ENCODE measurements at places on chromosomes 6 and 20.

DNA sequence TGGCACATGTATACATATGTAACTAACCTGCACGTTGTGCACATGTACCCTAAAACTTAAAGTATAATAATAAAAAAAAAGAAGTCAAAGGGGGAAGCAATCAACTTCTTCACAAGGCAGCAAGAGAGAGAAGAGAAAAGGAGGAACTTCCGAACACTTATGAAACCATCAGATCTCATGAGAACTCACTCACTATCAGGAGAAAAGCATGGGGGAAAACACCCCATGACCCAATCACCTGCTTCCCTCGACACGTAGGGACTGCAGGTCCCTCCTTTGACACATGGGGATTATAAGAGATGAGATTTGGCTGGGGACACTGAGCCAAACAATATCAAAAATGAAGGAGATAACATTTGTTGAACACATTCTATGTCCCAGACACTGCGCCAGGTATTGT lies 94.8 kb upstream of the PHACTR1 start:
- DNase-seq: no peak

DNA sequence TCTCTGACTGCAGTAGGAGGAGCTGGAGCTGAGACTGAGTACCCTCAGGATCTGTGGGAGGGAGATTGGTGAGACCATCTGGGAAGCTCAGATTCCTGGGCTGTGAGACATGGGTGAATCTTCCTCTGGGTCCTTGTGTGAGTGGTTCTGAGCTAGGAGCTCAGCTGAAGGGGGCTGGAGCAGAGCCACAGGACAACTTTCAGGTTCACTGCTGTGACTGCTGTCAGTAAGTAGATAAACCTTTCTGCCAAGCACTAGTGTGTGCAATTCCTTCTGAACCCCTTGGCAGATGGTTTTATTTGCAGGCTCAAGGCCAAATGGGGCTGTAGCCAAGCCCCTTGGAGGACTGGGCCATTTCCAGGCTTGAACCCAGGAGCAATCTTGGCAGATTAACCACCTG lies 49.6 kb upstream of the SNAP91 start:
- no peak for DNase-seq

- no peak for DNase-seq
Observed at GRCh38 chr6:156449128-156449527, 328.1 kb upstream of the ARID1B start.

GRCh38 chr6:30897882-30898281 lies 10.1 kb upstream of the GTF2H4 start:
- DNase-seq: no peak

DNA sequence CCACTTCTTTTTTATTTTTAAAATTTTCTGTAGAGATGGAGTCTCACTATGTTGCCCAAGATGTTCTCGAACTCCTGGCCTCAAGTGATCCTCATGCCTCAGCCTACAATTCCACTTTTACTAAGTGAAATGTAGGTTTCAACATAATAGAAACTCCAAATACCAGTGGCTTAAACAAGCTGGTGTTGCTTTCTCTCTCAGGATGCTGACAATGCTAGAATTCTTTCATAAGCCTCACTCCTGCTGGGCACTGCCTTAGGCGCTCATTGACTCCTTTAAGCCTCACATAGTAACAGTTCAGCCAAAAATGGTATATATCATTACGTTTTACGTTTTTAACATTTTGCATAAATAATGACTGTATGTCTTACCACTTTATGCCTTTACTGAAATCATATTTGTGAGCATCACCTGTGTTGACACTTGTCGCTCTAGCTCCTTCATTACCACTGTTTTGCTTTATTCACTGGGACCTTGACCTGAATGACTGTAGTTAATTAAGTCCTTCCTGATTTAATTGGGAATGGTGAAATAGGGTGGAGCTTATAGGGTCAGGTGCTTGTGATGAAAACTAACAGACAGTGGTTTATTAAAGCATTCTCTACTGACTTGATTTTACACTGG lies 3.9 kb upstream of the CST9 start:
- no peak for DNase-seq

DNA sequence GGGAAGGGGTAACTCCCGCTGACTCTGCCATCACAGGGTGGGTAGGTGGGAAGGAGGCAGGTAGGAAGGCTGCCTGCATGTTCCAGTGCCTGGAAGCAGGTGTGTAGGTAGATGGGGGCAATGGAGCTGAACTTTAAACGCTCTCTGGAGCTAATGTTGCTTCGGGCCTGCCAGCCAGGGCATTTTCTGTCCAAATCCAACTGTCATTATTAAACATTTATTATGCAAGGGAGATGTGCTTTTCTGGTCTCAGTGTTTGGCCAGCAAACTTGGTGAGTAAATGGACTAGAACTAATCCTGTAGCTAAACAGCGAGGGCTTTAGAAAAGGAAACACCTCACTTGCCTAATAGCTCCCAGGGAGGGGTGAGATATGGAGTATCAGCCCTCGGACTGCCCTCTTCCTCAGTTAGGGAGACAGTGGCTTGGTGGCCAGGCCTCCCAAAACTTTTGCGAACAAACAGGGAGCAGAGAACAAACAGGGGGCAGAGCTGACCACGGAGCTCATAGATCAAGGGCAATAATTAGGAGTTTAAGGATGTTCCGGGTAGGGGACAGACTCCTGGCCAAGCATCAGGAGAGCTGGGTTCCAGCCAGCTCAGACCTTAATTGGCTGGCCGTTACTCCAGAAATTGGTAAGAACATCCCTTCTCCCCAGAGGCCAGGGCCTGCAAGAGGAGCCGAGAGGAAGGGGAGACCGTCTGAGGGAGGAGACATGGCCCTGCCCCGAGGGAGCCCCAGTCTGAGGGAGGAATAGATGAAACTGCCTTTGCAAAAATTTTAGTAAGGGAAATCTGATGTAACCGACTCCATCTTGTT lies 131.1 kb downstream of the VEGFA start:
- peak; percentile 59 for DNase-seq

DNA sequence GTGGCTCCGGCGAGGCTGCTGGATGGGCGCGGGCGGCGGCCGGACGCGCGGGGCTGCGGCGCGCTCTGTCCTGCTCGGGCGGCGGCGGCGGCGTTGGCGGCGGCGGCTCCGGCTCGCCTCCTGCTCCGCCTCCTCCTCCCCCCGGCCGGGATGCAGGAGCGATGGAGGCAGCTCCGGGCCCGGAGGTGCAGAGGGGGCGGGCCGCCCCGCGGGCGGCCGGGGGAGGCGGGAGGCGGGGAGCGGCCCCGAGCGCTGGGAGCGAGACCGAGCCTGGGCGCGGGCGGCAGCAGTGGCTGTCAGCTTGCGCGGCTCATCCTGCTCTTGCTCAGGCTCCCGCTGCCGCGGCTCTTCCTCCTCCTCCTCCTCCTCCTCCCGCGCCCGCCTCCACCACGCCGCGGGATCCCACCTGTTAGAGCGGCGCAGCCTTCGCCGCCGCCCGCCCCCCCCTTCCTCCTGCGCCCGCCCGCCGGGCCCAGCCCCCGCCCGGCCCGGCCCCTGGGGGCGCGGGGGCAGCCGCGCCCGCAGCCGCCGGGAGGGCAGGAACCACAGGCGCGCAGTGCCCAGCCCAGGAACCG lies at the start of gene NOL4L:
Gene NOL4L (minus strand): TSS at position 323 of the 575 bp plus-strand sequence. CDS start 443 bp downstream, outside the sequence.
- peak; percentile 47 for DNase-seq

DNA sequence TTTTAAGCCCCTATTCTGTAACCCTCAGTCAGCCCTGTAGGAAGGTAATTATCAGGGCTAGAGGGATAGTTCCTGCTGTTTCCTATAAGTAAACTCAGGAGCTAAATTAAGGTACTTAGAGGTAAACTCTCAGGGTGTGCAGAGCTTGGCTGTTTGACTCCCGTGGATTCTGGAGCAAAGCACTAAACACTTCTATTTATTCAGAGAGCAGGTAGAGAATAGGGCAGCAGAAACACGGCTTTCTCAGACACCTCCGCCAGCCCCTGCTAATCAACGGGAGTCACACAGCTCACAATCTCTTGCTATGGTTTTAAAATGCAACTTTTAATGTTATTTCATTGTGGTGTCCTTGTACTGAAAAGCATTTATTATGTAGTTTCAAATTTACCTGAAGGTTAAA lies 21.8 kb downstream of the PRKN start:
- DNase-seq: no peak

DNA sequence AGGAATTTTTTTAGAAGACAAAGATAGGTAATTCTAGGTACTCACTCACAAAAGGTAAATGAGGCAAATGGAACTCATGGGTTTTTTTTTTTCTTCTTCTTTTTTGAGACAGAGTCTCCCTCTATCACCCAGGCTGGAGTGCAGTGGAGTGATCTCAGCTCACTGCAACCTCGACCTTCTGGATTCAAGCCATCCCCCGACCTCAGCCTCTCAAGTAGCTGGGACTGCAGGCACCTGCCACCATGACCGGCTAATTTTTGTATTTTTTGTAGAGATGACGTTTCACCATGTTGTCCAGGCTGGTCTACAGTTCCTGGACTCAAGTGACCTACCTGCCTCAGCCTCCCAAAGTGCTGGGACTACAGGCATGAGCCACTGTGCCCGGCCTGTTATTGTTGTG lies 126.1 kb downstream of the LRRC1 start:
- DNase-seq: no peak

- DNase-seq: no peak
Observed at GRCh38 chr6:108549741-108550140, 11.0 kb upstream of the FOXO3 start.

DNA sequence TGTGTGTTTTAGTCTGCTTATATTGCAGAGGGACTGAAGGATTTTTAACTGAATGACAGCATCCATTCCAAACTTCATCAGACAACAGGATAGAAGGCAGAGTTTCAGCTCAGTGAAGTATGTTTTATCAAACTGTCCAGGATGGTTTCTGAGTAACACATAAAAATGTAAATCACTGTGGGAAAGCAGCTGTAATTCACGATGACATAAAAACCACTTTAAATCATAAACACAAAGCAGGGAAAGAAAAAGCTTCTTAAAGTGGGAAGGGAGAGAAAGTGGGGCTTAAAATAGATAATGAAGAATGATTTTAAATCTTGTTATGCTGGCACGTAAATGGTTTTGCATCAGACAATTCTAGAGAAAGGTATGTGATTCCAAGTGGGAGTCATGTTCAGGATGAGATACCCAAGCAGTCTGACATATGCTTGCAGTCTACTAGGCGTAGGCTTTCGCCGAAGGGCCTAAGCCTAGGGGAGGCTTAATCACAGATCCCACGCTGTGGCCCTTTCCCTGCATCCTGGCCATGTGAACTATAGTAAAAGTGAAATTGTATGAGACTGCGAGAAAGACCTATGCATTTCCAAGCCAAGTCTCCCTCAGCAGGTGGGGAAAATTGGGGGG lies 610.6 kb downstream of the PRKN start:
- peak; percentile 19 for DNase-seq

- DNase-seq: peak; percentile 66
Observed at GRCh38 chr20:31890646-31891045, 20.2 kb downstream of the TTLL9 start.

GRCh38 chr6:164836486-164836885 lies 472.9 kb downstream of the C6orf118 start:
- no peak for DNase-seq

DNA sequence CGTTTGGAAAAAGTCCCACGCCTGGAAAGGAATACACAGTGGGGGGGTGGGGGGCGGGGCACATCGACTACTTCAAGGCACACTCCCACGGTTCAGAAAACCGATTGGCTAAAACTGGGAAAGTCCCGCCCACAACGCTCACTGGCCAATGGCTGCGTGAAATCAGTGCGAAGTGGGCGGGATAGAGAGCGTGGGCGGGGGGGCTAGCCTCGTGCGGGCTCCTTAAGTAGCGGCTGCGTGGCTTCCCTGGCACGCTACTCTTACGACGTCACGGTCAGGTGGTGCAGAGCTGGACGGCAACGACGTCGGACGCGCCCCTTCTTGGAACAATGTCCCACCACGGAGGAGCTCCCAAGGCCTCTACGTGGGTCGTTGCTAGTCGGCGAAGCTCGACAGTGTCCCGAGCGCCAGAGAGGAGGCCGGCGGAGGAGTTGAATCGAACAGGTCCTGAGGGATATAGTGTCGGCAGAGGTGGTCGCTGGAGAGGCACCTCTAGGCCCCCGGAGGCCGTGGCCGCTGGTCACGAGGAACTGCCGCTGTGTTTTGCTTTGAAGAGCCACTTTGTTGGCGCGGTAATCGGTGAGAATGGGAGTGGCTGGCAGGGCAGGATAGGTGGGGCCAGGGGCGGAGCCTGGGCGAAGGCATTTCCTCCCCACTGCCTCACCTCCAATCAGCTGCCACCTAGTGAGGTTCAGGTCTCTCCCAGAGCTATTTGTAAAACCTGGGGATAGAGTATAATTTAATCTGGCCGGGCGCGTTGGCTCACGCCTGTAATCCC lies at the start of gene DDX43:
Gene DDX43 (plus strand): TSS at position 252 of the 778 bp plus-strand sequence. CDS start 78 bp downstream, at position 330.
- peak; percentile 80 for DNase-seq

- DNase-seq: peak; percentile 41
Observed at GRCh38 chr6:24019393-24019792, 106.6 kb upstream of the NRSN1 start.

- DNase-seq: no peak
Observed at GRCh38 chr6:106535012-106535411, 94.3 kb downstream of the RTN4IP1 start.

DNA sequence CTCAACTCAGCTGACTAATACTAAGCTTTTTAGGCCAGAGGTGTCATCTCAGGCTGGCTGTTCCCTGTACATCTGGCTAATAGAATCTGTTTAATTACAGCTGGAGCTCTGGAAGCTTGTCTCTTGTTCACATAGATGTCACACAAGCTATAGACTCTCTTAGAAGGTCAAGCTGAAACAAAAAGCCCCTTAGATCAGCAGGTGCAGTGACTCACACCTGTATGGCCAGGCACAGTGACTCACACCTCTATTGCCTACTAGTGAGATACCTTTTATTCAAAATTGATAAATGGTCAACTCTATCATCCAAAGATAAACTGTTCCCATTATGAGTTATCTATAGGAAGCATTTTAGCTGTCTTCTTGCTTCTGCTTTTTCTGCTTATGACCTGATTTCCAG lies 29.9 kb upstream of the MTHFD1L start:
- DNase-seq: no peak

DNA sequence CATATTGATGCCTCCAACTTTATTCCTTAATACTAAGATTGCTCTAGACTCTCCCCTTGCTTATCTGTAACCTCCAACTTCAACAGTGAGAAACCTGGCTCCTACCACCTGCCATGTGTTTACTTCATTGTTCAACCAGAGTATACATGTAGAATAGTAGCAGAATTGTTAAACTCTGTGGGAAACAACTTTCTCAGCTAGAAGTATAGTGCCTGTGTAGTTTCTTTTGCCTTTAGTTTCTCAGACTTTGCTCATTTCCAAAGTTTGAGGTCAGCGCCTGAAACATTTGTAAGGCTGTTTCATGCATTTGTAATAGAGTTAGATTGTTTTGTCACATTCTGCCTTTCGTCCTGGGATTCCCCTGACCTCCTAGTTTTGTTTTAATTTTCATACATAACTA lies 34.9 kb upstream of the HECA start:
- DNase-seq: no peak

GRCh38 chr6:135853227-135853626 lies 1.7 kb downstream of the PDE7B start:
- DNase-seq: no peak

GRCh38 chr6:115898246-115898645 lies 162.4 kb downstream of the FRK start:
- DNase-seq: no peak

- peak; percentile 57 for DNase-seq
Observed at GRCh38 chr20:38034108-38034649, 633 bp downstream of the RPRD1B start.

All from NCI-H82 (cell line).